ENCODE measurements at places on chromosomes 11 and 22.

- DNase-seq: no peak
Observed at GRCh38 chr11:117097389-117098268, 599 bp downstream of the SIK3 start.

GRCh38 chr11:10438458-10438857, 16.6 kb upstream of the AMPD3 start:
- no peak for DNase-seq

- DNase-seq: no peak
Observed at GRCh38 chr11:86551288-86552092, 120.9 kb downstream of the ME3 start.

DNA sequence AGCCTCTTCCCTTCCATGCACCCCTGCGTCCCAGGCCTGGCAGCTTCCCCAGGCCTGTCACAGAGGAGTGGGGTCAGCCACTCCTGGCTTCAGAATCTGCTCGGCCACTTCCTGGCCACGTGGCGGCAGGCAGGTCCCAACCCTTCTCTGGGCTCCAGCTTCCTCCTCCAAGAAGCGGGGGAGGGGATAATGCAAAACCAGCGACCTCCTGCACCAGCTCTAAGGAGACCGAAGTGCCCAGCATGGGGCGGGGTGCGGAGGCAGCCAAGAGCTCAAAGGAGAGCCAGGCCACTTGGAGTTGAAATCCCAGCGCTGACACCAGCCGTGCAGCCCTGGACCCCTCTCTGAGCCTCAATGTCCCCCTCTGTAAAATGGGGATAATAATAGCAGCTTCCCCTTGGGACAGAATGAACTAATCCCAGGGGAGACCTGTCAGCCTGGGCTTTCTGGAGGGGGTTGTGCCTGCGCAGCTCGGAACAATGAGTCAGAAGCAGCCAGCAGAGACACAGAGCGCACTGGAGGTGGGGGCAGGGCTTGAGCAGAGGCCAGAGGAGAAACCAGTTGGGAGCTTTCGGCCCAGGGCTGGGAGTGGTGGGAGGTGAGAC, 22.8 kb upstream of the PICK1 start:
- DNase-seq: no peak

- no peak for DNase-seq
Observed at GRCh38 chr11:110513259-110513801, 83.6 kb downstream of the FDX1 start.

DNA sequence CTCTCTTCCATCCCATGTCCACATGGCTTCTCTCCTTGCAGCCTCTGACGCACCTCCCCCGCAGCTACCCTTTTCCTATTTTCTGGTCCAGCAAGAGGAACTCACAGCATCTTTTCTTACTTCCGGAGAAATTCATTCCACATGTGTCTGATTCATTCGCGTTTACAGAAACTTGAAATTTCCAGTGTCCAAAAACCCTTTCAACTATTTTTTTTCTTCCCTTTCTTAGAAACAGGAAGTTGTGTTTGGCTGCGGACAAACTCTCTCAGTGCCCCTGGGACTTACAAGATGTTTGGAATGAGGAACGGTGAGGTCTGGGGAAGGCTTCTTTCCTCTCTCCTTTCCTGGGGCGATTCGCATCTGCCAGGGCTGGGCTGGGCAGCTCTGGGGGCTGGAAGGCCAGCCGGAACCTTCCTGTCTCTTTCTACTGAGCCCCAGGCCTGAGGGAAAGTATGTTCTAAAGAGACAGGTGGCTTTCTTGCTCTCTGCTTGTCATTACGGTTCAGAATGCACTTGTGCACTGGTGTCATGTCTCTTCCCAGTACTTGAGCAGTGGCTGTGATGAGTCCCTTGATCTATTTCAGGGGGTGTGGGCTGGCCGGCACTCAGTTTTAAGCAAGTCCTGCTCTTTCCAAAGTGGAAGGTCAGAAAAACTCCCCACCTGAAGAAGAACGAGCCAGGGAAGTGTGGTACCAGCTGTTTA, 27.5 kb downstream of the ADAMTS8 start:
- no peak for DNase-seq

DNA sequence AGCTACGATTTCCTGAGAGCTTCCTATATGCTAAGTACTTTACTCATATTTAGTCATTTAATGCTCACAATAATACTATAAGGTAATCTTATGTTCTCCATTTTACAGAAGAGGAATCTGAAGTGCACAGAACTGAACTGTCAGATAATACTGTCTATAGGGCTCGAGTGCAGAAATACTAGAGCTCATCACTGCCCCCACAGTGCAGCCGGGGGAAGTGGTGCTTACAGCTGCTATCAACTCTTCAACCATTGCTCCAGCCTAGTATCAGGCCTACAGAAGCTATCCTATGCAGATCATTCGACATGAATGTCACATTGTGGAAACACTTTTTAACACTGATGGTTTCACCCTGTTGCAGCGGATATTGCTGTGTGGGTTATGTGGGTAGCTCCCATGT, 929.9 kb downstream of the NTM start:
- DNase-seq: no peak

DNA sequence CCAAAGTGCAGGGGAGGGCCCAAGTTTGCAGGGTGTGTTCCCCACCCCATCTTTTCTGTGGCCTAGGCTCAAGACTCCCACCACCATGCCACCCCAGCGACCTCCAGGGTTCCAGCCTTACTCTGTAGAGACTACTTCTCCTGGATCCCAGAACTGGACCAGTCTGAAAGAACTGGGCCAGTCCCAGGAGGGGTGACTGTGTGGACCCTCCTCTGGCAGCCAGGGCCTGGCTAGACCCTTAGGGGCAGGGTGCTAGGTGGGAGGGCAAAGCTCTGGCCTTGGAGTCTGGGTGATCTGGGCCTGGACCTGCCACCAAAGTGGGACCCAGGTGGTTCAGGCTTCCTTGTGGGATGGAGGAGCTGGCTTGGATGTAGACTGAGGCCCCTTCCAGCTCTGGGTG, 41.8 kb upstream of the ACCSL start:
- DNase-seq: no peak
